ENCODE measurements at places on chromosomes 2 and 18.

DNA sequence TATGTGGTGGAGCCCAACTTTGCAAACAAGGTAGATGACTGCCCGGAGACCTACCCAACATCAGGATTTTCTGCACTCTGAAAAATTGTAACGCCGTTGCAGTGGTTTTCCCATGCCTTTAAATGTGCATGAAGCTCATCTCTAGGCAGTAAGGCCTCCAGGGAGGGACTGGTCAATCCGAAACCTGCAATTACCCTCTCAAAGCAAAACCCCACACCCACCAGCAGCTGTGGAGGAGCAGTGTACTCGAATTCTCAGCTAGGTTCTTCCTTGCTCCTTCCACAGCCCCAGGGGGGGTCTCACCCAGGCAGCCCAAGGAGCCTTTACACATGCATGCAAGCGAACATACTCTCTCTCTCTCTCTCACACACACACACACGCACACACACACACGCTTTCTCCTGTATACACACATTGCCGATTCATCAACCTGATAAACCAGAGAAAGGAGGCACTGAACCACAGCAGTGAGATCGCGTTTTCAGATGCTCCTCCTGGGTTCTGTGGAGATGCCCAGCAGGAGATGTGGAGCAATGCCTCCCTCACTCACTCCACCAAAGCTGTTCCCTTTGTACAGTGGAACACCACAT is 109.2 kb downstream of the VIT start:
- DNase-seq = no peak

DNA sequence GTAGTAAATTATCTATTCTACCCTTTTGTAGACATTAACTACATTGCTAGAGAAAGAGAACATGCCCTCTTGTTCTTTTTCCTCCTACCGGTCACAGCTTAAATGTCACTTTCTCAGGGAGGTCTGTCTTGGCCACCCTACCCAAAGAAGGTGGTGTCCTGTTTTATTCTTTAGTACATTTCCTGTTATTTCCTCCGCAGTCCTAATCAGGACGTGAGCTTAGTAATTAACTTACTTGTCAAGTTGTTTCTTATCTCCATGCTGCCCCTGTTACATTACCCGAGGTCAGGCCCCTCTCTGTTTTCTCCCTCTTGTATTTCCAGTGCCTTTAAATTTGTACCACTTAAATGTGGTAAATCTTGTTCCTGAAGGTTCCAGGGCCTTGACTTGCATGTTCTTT is 73.7 kb upstream of the RMDN2 start:
- no peak for DNase-seq

DNA sequence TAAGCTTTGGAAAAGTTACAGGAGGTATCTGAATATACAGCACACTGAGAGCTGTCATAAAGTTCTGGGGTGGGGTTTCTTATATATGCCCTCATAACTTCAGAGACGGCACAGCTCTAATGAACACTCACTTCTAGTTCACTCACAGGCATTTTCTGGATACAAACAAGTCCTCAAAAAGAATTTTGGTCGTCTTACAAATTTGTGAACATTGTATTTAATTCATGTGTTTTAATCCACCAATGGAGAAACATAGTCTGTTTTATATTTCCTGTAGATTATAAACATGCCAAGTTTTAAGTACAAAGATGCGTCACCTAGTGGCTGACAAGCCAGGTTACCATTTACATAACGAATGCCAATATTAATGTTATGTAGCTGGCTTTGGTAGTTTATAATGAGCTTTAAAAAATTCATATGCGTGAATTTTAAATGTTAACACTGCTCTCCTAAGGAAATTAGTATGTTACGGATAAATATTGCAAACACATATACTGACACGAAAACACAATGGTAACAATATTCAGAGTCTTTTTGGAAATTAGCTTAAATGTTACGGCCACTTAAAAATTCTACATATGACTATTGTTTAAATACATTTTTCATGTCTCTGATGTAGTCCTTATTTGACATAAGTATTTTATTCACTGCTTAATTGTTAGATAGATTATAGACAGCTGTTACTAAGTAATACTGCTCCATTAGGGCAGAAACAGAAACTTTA is 2.5 kb downstream of the COL3A1 start:
- no peak for DNase-seq

- DNase-seq = no peak
These were observed 48.5 kb downstream of the TPO start for GRCh38 chr2:1461507-1462390.

DNA sequence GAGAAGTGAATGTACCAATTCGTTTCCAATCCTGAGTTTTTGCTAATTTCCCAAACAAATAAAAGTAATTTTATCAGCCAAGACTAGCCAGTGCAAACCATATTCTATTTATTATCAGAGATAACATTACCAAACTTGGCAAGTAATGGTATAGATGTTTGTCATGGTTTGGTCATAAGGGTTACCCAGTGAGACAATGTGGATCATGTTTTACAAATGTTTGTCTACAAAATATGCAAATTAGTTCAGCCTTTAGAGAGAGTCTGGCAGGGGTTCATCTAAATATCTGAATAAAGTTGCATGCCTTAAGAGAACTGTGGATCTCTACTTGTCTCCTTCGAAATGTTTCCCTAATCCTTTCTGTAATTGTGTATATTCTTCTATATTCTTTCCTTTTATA is 152.2 kb downstream of the KCNH7 start:
- DNase-seq = no peak

- no peak for DNase-seq
These were observed 3.5 kb downstream of the OSBPL6 start for GRCh38 chr2:178197791-178198190.

GRCh38 chr18:22164337-22165048 is 4.9 kb upstream of the GATA6 start:
- DNase-seq = no peak

DNA sequence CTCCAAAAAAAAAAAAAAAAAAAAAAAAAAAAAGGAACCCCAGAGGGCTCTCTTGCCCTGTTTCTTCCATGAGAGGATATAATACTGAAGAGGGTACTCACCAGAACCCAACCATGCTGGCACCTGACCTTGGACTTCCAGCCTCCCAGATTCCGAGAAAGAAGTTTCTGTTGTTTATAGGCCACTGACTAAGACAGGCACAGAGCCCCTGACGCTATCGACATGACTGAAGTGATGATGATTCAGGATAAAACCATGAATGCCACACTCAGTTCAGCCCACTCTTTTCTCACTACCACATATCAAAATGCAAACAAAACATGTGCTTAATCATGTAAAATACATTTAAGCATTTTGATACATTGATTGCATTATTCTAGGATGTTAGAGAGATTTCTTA is 66.1 kb upstream of the CDCA7 start:
- DNase-seq = no peak

DNA sequence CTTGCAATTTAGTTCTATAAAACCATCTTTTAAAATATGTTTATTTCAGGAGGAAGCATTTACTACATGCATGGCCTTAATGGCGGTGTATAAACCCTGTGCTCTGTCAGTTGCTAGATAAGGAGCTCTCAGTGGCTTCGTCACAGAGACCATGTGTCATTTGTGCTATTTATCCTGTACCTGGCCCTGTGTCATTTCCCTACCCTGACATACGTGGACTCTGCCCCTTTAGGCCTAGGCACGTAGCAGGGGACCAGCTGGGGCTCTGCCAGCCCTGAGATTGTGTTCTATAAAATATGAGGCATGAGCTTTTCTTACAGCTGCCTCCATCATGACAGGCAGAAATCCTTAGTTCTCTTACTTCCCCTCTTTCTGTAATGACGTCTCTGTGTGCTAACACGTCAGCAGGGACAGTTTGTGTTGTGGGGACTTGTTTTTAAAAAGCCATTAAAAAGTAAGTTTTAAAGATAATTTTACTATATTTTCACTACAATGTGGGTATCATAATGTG is 88.0 kb downstream of the ITGB1BP1 start:
- no peak for DNase-seq

GRCh38 chr2:28377984-28378678 is 14.5 kb upstream of the FOSL2 start:
- DNase-seq = peak; percentile 71

DNA sequence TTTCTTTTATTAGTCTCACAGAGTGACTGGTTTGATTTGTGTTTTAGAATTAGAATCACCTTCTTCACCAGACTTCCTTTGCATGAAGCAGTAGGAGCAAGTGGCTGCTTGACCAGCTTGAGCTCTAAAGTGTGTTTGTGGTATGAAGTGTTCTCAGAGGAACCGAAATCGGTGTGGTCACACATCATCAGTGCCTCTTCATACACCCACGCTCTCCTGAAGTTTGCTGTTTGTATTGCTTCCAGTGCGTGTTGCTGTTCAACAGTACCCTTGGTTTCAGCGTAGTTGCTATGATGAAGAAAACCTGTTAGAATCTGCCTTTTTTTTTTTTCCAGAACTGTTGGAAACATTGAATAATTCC is 77.9 kb downstream of the LIMS1 start:
- DNase-seq = no peak

DNA sequence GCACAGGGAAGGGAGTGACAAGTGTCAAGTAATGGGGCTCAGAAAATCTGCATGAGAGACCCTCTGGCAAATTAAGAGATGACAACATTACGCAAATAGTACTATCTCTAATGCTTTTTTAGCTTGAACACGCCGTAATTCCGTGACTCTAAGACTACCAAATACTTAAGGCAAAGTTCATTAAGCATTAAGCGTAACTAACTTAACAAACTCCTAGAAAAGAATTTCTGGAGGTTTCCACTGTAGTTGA is 1.2 kb downstream of the APOB start:
- no peak for DNase-seq

- DNase-seq = no peak
These were observed 352.3 kb downstream of the PARD3B start for GRCh38 chr2:204897561-204897960.

DNA sequence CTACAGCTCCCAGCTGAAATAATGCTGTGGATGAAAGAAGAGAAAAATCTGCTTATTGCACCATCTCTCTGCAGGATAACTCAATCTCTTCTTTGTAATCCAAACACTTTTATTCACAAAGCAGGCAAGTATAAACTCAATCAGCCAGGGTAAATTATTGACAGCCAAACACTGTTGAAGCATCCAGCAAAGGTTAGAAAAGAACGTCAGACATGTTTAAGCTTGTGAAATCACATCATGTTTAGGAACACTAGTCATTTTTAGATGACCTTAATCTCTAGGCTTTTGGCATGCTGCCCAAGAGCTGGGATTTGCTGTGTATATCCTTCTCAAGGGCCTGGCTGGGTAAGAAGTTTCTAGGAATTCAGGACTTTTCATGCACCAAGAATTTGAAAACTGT is 1148.1 kb upstream of the FANCL start:
- no peak for DNase-seq

DNA sequence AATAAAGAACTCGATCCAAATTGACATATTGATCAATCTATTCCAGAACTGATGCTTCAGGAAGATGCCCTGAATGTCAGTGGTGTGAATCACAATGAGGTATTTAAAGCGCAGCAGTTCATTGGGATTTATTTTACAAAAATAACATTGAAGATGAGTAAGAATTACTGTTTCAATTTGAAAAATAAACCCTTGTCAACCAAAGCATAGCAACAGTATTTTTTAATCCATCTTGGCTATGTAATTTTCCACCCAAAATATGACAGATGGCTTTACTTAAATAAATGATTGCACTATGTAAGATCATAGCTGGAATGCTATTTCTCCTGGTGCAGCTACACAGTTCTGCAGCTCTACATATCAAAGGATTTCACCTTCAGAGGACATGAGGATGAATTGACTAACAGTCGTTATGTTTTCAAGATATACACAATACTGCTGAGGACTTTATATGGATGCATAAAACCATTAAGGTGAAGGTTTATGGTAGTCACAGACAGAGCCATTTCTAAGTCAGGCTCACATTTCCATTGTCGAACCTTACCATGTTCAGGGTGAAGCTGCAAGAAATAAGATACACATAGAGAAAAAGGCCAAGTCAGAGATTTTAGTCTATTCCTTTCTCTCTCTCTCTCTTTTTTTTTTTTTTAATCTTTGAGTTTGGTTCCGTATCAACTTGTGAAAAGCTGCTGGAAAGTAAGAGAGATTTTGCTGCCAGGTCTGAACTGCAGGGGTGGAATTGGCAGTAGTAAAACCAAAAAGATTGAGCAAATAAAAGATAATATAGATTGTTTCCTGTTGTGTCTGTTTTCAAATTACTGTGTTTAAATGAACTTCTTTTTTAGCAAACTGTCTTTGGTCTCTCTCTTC is 398.0 kb upstream of the CDH20 start:
- DNase-seq = no peak

GRCh38 chr2:166727095-166727494 is 161.2 kb upstream of the XIRP2 start:
- no peak for DNase-seq

- DNase-seq = no peak
These were observed 410.3 kb downstream of the LRATD1 start for GRCh38 chr2:15042801-15043217.

- no peak for DNase-seq
These were observed 139.2 kb downstream of the GLI2 start for GRCh38 chr2:120874888-120875275.

GRCh38 chr2:30684026-30684425 is 123.2 kb downstream of the CAPN13 start:
- no peak for DNase-seq

- DNase-seq = no peak
These were observed 27.1 kb upstream of the SMAD7 start for GRCh38 chr18:48977914-48978313.

DNA sequence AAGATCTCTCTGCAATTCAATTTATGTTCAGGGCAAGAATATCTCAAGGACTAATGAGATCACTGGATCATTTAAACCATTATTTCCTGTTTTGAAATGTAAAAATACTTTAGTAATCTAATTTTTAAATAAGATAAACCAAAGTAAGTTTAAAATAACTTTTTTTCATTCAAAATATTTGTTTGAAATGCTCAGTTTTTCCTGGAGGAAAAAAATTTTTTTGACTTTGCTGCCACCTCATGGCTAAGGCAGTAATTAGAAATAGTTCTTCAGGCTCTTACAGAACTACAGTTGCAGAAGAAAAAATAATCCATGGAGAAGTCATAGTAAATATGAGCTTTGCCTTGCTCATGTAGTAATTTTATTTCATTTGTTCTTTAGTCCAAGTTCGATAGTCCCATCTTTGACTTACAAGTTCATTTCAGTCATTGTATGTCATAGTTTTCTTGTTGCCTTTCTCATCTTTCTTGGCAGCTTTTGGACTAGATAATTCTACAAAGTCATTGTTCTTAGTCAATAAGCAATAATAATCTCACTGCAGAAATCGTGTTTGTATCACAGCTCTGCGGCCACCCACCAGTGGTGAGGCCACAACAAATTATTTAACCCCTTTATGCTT is 127.4 kb downstream of the DPP4 start:
- peak; percentile 43 for DNase-seq

GRCh38 chr2:147141930-147142329 is 702.9 kb upstream of the ACVR2A start:
- DNase-seq = no peak
